ENCODE measurements at places on chromosomes 11 and 22.

DNA sequence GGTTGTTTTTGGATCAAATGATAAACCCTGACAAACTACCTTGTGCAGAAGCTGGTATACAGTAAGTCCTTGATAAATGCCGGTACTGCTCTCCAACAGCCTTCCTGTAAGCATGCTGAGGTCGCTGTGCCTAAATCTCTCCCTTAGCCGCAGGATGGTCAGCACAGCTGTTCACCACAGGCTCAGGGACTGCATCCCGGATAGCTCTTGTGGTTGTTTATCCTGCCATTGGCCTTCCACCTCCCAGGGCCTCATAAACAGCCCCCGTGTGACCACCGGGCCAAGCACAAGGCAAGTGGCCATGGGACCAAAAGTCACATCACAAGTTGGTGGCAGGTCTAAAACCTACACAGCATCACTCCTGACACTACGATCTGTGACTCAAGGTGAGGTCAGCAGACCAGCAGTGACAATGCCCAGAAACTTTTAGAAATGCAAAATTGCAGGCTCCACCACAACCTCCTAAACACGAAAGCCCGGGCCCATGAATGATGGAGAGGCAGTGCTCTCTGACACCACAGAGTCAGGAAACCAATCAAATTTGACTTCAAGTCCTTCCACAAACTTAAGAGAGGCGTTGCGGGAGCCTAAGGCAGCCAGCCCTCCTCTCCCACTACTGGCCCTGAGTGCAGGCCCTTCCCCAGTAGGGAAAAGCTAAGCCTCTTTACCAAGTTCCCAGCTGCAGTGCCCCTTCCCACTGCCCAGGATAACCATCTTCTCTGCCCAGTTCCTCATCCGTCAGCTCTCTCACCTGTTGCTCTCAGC, 3.9 kb downstream of the SPATA19 start:
- no peak for DNase-seq

DNA sequence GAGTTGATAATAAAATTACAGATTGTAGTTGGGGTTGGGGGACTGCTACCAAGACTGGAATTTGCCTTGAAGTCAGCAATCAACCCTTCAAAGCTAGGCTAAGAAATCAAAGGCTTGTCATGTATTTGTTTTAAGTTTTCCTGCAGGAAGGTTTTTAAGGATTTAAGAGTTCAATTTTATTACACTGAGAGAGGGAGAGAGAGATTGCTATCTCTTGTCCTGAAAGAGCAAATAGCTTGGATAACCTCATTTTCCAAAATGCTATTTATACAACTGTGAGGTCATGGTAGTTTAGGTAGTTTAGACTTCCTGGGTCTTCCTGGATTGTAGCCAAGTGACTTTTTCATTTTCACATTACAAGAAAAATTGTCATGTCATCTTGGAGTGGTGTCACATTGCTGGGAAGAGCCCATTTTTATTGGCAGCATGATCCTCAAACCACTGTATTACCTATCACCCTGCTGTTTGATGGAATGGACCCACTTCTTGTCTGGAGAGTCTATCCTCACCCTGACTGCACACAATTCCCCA, 10.1 kb upstream of the PRSS23 start:
- no peak for DNase-seq

DNA sequence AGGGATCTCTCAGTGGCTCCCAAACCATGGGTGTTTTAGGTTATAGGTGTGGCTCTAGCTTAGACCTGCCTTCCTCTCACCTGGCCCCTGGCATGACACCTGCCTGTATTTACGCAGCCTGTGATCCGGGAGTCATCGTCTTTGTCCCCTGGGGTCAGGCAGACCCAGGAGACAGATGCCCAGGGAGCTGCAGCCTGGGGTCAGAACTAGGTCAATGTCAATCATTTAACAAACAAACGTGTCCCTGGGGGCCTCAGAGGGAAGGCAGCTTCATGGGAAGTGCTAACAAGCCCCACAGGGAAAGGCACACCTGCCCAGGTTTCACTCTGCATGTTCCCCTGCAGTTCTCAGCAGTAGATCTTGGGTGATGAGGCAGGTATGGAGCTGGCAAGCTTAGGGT, 12.0 kb downstream of the BACE1-AS start:
- DNase-seq = no peak

GRCh38 chr11:79199729-79200354, 241.0 kb downstream of the TENM4 start:
- DNase-seq = no peak

DNA sequence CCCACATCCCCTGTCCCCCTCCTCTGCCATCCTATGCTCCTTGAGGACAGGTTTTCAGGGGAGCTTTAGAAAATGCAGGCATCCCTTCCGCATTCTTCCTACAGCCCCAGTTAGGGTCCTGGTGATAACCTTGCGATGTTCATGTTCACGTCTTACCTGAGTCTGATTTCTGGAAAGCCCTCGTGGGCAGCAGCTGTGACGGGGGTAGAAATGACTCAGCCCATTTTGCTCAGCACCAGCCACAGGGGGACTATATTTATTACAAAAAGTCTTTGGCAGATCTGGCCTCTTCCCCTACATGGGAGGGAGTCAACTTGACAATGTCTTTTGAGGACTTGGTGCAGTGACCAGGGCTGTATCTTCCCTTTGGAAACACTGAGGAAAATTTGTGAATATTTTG, 12.3 kb downstream of the PKNOX2 start:
- DNase-seq = no peak

GRCh38 chr11:70836071-70836470, 416.3 kb downstream of the SHANK2 start:
- DNase-seq = no peak

- no peak for DNase-seq
Measured at GRCh38 chr11:121478226-121478894, 25.6 kb upstream of the SORL1-AS1 start.

DNA sequence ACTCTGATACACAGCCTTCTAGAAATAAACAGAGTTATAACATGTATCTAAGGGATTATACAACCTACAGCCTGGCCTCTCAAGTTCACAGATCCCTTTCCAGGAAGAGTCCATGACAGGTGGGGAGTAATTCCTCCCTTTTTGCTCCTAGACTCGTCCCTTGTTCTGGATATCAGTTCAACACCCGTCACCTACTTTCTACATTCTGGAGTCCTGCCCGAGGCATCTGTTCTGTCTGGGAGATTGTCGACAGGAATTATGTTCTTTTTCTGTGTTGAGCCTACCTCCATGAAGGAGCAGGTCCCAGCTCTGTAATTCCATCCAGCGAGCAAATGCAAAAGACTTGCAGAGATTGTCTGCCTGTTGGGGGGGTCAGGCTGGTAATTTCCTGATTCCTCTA, 224.6 kb upstream of the NTM start:
- DNase-seq = no peak

GRCh38 chr11:96284401-96284800, 58.6 kb downstream of the MAML2 start:
- DNase-seq = no peak

DNA sequence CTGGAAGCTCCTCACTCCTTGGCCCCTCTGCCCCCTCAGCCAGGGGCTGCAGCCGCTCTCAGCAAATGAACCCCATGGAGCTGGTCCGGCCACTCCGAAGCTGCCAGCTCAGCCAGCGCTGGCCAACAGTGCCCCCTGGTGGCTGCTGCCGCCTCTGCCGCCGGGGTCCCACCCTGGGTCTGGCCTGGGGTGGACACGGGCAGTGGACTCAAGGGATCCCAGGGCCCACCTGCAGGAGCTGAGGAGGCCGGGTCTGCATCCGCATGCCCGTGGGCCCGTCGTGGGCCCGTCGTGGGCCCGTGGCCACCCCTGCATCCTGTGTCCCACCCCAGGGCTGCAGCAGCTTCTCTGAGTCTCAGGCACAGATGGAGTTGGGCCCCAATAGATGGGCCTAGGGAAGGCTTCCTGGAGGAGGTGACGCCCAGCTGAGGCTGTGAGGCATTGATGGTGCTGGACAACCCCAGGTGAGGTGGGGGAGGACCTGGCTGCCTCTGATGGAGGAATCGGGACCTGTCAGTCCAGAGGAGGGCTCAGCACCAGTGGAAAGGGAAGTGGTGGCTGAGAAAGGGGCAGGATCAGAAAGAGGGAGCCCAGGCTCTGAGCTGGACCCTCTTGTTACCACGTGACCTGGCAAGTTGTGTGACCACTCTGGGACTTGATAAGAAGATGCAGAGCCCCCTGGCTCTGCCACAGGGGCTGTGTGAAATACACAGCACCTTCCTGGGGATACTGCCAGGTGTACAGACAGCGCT, 522.3 kb downstream of the BRD1 start:
- DNase-seq = peak; percentile 15

DNA sequence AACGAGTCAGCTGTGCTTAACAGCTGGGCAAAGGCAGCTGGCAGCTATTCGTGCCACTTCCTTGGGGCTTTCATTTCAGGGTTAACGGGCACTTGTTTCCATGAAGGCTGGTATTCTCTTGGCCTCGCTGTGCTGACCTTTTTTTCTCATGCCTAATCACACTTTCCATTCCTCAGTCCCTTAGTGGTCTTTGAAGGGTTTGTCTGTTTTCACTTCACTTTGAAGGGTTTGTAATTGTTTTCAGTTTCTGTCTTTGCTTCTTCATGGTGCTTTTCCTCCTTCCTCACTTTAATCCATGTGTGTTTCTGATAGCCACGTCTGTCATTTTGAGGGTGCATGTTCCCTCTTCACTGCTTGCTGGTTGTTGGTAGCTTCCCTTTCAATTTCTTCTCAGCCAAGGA, 24.6 kb downstream of the PPIL2 start:
- no peak for DNase-seq

GRCh38 chr11:103881584-103881983, 154.9 kb upstream of the DDI1 start:
- DNase-seq = no peak

DNA sequence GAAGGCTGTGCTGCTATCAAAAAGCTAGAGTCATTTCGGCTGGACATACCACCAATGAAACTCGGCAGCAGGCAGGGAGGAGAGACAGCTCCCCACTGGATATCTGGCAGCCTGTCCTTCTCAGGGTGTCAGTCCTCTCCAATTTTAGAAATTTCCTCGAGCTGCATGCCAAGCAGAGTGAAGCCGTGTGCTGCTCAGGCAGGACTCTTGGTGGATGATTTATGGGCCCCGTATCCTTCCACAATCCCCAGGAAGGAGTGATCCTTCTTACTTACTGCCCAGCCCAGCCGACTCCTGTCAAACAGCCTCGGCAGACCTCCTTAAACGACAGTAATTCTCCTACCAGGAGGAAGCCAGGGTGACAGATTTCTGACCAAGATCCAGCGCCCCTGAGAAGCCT, 410.4 kb downstream of the TENM4 start:
- DNase-seq = no peak

- DNase-seq = no peak
Measured at GRCh38 chr11:101915791-101916291, 481 bp downstream of the ANGPTL5 start.

DNA sequence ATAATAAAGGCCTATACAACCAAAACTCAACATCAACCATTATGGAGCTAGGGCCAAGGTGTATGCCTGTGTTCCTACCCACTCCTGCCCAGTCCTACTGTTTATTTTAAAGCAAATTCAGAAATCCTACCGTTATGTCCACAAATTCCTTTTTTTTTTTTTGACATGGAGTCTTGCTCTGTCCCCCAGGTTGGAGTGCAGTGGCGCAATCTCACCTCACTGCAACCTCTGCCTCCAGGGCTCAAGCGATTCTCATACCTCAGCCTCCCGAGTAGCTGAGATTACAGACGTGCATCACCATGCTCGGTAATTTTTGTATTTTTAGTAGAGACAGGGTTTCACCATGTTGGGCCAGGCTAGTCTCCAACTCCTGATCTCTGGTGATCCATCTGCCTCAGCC, 3.1 kb upstream of the CPT1A start:
- no peak for DNase-seq

- DNase-seq = no peak
Measured at GRCh38 chr11:8192016-8192895, 23.4 kb upstream of the RIC3 start.

GRCh38 chr22:37501610-37502341, 15.6 kb upstream of the MFNG start:
- no peak for DNase-seq

- DNase-seq = no peak
Measured at GRCh38 chr11:27391331-27392015, 28.5 kb upstream of the CCDC34 start.

All from activated T-helper 1 cell treated with Interleukin-2 at 50 U/mL for 16 hours (primary cell).